Fibroblast of lung (primary cell): ENCODE measurements at places on chromosomes 7 and 10. TPM values are rescaled to one million over a fixed set of nuclear protein-coding genes. Genes with fewer than 3 reads are reported as not detected.

KEL gene
- total RNA-seq, result under 0.01 TPM in 1 of 2 replicates, not detected in the other

NME8 gene
- total RNA-seq, result not detected in 2 replicates

CPEB3 gene
- 0.51 and 0.66 TPM in 2 replicates for total RNA-seq

SPDYE11 gene
- not detected in 2 replicates for total RNA-seq

AKR1D1 gene
- total RNA-seq, result not detected in 2 replicates

EIF4EBP2 gene
- 18.0 and 21.8 TPM in 2 replicates for total RNA-seq
